ENCODE measurements at places on chromosomes 12 and 14.

DNA sequence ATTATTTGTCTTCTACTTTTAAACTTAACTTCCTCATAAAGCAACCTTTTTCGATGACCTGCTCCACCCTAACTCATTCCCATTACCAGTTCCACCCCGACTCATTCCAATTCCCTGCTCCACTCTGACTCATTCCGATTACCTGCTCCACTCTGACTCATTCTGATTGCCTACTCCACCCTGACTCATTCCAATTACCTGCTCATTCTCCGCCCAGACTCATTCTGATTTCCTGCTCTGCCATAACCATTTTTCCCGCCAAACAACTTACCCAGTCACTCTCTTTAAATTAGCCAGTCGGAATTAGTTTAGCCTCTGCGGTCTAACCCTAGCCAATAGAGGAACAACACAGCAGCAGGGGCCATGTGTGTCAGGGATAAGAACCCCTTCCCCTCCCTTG, 249.1 kb downstream of the DPY19L2 start:
- DNase-seq, result no peak

GRCh38 chr12:46343118-46343852, 29.3 kb downstream of the SLC38A2 start:
- no peak for DNase-seq

DNA sequence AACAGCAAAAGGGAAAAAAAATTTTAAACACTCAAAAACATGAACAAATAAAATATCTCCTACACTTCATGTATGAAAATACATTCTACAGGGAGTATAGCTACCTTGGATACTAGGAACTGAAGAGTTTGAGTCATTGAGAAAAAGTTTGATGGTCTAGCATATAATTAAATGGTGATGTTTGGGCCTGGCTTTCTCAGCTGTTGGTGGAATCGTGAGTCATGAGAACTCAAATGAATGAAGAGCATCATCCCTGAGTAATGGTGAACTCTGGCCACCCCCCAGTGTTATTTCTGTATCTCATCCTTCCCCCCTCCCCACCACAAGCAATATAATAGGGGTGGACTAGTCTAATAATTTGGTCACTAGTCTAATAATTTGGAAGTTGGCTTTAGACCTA, 6.7 kb upstream of the SLC6A15 start:
- DNase-seq, result no peak

- DNase-seq, result peak; percentile 83
Measured at GRCh38 chr12:46664761-46665287, 161.0 kb downstream of the SLC38A4 start.

GRCh38 chr12:63410197-63410596, 258.1 kb downstream of the DPY19L2 start:
- DNase-seq, result peak; percentile 7

GRCh38 chr12:66744956-66745383, 66.1 kb upstream of the GRIP1 start:
- no peak for DNase-seq

- DNase-seq, result no peak
Measured at GRCh38 chr12:113381220-113381619, 22.5 kb downstream of the SDS start.

DNA sequence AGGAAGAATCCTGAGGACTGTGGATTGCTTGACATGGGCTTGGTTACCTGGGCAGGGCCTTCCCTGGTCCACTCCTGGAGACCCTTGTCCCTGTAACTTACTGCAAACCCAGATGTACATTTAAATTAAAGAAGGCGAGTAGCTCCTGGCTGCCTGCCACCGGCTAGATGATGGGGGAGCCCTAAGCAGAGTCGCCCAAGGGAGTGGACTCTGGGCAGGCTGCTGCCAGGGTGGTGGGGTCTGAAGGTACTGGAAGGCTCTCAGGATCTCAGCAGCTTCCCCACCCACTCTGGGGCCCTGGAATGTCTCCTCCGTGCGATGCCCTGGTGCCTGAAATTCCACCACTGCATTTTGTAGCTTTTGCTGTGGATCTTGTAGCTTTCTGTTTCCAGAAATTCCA, 74.7 kb downstream of the FBXL14 start:
- no peak for DNase-seq

- DNase-seq, result no peak
Measured at GRCh38 chr14:36989806-36990205, 182.6 kb downstream of the SLC25A21 start.

GRCh38 chr14:61193476-61193875, 87.7 kb downstream of the TMEM30B start:
- DNase-seq, result no peak

GRCh38 chr12:59030415-59030814, 110.1 kb upstream of the LRIG3 start:
- no peak for DNase-seq

- DNase-seq, result no peak
Measured at GRCh38 chr12:51357374-51358047, 11.0 kb upstream of the CELA1 start.

DNA sequence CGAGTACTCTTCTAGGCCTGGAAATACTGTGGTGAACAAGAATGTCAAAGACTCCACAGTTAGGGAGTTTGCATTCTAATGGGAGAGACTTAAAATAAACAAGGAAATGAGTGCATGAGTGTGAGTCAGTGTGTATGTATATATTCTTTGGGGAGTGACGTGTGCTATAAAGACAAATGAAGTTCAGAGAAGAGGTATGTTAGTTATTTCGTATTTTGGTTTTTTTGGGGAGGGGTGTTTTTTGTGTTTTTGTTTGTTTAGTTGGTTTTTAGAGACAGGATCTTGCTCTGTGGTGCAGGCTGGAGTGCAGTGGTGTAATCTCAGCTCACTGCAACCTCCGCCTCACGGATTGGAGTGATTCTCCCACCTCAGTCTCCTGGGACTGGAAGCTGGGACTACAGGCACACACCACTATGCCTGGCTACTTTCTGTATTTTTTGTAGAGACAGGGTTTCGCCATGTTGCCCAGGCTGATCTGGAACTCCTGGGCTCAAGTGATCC, 74.3 kb downstream of the SRGAP1 start:
- DNase-seq, result peak; percentile 79

- DNase-seq, result peak; percentile 89
Measured at GRCh38 chr14:91119556-91120311, 5.9 kb downstream of the DGLUCY start.

- no peak for DNase-seq
Measured at GRCh38 chr14:38056270-38056669, 151.4 kb upstream of the SSTR1 start.

DNA sequence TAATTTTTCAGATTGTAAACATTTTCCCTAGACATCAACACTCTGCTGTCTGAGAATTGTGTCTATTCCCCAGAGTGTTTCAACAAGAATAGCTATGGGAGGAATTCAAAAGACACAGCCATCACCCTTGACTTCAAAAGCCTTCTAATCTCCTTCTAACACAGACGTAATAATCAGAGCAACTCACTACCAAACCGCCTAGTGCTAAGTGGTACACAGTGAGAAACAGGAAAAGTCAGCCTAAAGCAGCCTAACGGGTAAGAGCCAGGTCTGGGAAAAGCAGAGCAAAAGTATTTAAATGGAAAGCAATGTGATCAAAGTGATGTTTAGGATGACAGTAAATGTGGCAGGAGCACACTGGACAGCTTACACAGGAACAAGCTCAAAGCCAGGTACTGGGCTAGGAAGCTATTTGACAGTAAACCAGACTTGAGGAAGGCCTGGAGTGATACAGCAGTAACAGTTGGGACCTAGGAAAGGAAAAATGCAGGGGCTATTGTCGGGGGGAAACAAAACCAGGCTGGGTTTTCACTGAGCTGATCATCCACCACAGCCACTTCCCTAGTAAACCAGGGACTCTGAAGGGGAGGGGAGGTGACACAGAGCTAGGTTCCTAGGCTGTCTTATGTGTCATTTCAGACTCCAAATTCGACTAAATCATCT, 29.4 kb downstream of the CORO1C start:
- DNase-seq, result no peak

- DNase-seq, result no peak
Measured at GRCh38 chr12:15629761-15630160, 159.4 kb downstream of the EPS8 start.

DNA sequence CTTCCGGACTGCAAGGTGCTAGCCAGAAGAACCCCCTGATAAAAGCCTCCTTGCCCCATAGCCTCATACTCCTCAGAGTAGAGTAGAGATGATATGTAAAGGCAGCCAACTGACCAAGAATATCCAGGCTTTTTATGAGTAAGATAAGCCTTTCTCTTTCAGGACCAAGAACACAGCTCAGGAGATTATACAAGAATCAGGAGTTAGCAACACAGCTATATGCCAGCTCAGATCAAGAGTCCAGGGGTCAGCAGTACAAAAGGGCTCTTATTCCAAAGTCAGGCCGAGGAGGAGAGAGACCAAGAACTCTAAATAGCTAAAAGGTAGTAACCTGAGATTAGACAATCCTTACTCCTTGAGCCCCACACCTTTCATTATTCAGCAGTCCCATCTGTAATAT, 135.3 kb downstream of the BTG1 start:
- no peak for DNase-seq

DNA sequence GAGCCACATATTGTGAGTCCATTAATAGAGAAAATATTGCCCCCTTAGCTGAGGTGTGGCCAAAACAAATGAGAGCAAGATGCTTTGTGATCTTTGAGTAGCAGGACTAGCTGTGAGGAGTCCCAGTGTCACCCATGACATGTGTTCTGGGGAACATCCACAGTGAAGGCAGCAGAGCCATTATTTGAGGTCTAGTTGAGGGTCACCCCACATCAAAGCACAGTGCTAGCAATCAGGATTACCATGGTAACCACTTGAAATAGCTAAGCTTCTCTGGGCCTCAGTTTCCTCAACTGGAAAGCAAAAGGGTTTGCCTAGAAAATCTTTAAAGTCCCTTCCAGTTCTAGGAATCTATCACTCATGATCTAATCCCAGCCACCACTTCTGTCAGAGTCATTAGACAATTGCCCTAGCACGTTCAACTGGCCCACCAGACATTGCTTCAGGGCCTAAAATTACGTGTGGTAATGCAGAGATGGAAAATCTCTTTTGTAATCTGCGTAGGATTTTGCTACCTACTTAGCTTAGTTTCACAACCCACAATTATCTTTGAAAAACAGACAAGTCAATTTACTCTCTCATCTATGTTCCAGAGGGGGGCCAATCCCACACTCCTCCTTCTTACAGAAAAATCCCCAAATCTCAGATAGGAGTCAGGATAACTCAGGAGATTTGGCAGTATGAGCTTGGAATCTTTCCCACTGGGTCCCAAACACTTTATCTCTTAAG, 251.2 kb upstream of the EGLN3 start:
- no peak for DNase-seq

- no peak for DNase-seq
Measured at GRCh38 chr12:5689773-5690172, 255.3 kb downstream of the ANO2 start.

GRCh38 chr14:44960646-44961045, 1.1 kb downstream of the KLHL28 start:
- no peak for DNase-seq

DNA sequence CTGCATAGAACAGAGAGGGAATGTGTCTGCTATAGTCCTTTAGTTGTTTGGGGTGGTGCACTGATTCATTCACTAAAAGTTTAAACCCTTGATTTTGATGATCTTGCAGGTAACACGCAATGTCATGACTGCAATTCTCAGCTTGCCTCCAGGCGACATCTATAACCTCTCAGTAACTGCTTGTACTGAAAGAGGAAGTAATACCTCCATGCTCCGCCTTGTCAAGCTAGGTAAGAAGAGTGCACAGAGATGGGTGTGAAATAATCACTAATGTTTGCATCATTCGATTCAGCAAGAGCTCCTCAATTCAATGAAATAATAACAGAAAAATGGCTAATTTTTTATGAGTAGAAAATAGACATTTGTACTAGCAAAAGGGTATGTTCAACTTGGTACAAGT, 203.7 kb downstream of the PTPRO start:
- no peak for DNase-seq

DNA sequence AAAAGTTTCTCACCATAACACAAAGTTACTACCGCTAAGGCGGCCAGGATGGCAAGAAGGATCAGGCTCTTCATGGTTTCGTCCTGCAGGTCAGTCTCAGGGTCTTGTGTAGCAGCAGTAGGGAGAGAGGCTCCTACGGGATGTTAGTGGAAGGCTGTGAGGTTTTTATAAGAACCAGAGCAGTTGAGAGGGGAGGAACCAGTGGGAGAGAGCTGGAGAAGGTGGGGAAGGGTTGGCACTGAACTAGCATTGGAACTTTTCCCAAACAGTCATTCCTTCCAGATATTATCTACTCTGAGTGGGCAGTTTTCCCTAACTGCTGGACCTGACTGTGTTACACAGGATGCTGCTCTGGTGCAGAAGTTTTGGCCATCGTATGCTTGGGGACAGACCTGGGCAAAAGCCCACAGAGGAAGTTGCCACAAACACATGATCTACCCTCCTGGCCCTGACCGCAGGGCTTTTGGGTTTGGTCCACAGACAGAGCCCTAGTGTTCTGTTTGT, at the start of gene MGP:
MGP (minus strand) TSS at position 137 of the 504 bp plus-strand sequence; CDS start at position 74, 63 bp downstream.
- DNase-seq, result no peak

- DNase-seq, result no peak
Measured at GRCh38 chr12:114852976-114853529, 169.1 kb upstream of the TBX3 start.

GRCh38 chr14:70096866-70097265, 91.9 kb downstream of the SLC8A3 start:
- DNase-seq, result peak; percentile 15

GRCh38 chr14:93239869-93240677, 33.0 kb downstream of the UBR7 start:
- peak; percentile 43 for DNase-seq

DNA sequence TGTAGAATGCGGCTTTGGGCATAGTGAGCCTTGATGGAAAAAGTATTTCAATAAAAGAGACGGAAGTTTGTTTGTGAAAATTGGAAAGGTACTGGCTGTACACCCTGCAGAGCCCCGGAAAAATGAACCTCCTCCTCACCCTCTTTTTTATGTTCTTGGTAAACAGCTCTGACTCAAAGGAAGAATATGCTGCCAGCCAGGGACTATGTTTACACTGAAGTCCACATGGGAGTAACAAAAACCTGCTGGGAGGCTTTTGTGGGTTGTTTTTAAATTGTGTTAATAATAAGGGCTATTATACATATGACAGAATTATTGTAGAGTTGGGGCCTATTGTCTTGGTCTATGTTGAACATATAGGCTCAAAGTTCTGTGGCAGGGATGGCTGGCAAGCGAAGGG, 70.7 kb downstream of the TTC8 start:
- DNase-seq, result no peak

GRCh38 chr12:77108707-77109106, 43.3 kb upstream of the E2F7 start:
- DNase-seq, result no peak

- no peak for DNase-seq
Measured at GRCh38 chr14:78424311-78424710, 254.1 kb downstream of the NRXN3 start.

- DNase-seq, result no peak
Measured at GRCh38 chr12:71008616-71009015, 88.1 kb upstream of the PTPRR start.

GRCh38 chr12:65454115-65454787, 175.8 kb downstream of the MSRB3 start:
- DNase-seq, result no peak

- no peak for DNase-seq
Measured at GRCh38 chr12:11564984-11565651, 84.4 kb upstream of the ETV6 start.

- DNase-seq, result no peak
Measured at GRCh38 chr14:32938719-32939253, at the start of gene NPAS3. TSS of gene NPAS3 (plus strand) at chr14:32938879.

Measured in kidney capillary endothelial cell (primary cell).